ENCODE measurements at places on chromosomes 2 and 18. TPM values are rescaled to one million over a fixed set of nuclear protein-coding genes. Genes with fewer than 3 reads are reported as not detected.

Gene STPG4
- not detected for polyA plus RNA-seq

Gene UGT1A10
- polyA plus RNA-seq: not detected

DNA sequence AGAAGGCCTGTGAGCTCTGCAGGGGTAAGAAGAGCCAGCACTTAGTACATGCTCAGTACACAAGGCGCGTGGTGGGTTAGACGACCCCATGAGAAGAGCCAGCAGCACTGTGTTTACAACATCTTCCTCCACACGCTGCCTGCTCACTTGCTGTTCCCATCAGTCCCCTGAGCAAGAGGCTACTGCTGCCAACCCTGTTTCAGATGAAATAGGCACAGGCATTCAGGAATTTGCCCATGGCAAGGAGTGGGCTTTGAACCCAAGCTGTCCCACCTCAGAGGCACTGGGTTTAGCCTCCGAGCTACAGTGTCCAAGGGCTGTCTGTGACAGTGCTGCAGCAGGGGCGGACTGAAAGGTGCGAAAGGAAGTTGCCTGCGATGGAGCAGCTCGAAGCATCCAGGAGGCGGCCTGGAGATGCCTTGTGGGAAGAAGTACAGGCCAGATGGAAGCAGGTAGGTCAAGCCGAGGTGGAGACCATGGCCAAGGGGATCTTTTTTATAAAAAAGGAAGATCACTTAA lies 121.5 kb upstream of the PXDN start:
- DNase-seq: no peak

GRCh38 chr2:240298803-240299709 lies 136.4 kb upstream of the GPC1 start:
- no peak for DNase-seq

DNA sequence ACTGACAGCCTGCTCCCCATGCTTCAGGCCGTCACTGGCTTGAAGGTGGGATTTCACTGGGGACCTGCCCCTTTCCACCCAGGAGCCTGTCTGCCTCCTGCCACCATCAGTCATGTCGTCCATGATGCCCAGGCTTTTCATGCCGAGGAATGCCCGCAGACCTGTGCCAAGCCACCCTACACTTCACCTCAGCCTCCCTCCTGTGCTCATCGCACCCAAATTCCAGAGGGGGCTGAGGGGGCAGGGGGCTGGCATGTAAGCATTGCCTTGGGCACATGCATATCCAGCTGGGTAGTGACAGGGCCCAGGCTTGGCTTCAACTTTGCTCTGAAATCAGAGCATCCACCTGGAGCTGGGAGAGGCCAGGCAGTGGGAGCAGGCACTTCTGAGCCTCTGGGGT lies 20.9 kb upstream of the RPRM start:
- no peak for DNase-seq

GRCh38 chr18:58992301-58993231 lies 127.9 kb downstream of the ZNF532 start:
- no peak for DNase-seq
